ENCODE measurements at places on chromosomes 3 and 15.
A peak's percentile ranks its signal among the peaks of the same experiment; 100 is the strongest.

- no peak for DNase-seq
Observed at GRCh38 chr15:61994216-61994615, 66.0 kb downstream of the VPS13C start.

- DNase-seq, result no peak
Observed at GRCh38 chr3:116230431-116231020, 214.8 kb downstream of the LSAMP start.

- DNase-seq, result no peak
Observed at GRCh38 chr3:123952844-123953520, 8.0 kb downstream of the CCDC14 start.

GRCh38 chr15:98257290-98257689 is 296.8 kb downstream of the ARRDC4 start:
- no peak for DNase-seq

DNA sequence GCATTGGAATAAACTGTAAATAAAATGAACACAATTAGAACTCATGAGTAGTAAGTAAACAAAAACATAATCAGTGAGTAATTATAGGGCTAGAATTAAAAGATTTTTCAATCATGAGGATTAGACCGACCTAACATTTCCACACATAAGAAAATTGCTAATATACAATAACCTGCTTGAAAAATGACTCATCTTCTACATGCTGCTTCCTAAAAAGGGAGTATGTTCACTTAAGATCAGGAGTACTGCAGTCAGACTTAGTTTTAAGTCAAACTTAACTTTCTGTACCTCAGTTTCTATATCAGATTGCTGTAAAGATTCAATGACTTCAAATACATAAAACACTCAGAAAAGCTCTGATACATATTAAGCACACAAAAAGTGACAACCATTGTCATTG is 22.6 kb upstream of the NEK10 start:
- DNase-seq, result no peak

DNA sequence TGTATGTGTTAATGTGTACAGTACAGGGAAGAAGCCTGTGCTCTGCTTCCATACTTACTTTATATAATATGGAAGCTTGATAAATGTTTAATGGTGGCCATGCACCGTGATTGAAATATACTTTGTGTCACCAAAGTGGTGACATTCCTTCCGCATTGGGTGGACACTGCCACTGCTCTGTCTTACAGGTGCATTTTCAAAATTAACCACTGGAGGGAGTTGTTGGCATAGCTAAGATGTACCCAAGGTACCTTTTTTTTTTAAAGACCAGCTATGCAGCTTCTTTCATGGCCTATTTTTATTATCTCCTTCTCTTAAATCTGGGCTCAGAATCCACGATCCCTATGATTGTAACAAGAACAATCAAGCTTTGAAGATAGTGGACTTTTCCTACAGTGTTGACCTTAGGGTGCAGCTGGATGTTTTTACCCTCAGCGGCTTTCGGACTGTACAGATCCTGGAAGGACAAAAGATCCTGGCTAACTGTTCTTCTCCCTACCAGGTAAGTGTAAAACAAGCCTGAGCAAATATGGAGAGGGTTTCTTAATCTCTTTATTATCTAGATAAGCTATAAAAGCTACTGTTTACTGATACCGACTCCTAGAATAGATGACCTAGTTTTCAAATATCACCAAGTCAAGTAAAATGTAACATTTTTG is 21.6 kb upstream of the PAK6 start:
- DNase-seq, result peak; percentile 91

DNA sequence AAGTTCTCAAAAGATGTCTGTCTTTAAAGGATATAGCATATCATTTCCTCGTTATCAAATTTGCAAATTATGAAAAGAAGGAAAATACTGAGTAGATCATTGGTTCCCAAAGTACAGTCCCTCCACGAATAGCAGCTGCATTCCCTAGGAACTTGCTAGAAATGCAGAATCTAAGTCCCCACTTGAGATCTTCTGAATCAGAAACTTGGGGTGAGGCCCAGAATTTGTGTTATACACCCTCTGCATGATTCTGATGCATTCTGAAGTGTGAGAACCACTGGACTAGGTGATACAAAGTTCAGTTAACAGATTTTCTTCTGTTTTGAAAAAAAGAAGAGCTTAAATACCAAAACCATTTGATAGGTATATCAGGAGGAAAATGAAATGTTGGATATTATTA is 77.1 kb downstream of the SLC25A26 start:
- peak; percentile 65 for DNase-seq

DNA sequence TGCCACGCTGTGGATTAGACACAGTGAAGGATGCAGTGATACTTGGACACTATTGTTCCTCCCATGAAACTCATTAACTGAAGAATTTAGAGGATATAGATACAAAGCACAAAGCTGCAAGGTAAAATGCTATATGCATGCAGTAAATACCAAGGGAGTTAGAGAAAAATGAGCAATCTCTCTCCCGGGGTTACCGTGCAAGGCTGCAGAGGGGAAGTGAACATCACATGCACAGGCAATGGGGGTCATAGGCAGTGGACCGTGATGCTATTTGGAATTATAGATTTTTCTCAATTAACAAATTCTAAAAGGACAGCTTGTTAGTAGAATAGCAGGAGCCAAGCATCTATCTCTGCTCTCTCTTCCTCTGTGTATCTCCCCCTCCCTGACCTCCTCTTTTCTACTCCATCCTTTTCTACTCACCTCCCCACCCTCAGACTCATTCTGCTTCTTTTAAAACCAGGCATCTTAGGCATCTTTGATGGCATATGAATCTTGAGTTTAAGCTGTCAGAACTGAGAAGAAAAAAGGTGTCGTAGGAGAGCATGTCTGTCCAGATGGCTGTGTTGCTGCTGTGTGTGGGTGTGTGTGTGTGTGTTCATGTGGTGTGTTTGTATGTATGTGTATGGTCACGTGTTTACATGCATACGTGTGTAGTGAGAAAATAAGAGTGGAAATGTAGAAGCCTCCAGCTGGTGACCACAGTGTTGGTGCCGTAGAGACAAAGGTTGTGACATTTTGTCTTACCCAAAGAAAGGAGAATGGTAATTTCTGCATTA is 339.0 kb downstream of the EPHB1 start:
- no peak for DNase-seq

GRCh38 chr15:48899793-48900192 is 21.9 kb downstream of the EID1 start:
- no peak for DNase-seq

GRCh38 chr15:67678993-67679392 is 136.5 kb downstream of the MAP2K5 start:
- DNase-seq, result no peak

DNA sequence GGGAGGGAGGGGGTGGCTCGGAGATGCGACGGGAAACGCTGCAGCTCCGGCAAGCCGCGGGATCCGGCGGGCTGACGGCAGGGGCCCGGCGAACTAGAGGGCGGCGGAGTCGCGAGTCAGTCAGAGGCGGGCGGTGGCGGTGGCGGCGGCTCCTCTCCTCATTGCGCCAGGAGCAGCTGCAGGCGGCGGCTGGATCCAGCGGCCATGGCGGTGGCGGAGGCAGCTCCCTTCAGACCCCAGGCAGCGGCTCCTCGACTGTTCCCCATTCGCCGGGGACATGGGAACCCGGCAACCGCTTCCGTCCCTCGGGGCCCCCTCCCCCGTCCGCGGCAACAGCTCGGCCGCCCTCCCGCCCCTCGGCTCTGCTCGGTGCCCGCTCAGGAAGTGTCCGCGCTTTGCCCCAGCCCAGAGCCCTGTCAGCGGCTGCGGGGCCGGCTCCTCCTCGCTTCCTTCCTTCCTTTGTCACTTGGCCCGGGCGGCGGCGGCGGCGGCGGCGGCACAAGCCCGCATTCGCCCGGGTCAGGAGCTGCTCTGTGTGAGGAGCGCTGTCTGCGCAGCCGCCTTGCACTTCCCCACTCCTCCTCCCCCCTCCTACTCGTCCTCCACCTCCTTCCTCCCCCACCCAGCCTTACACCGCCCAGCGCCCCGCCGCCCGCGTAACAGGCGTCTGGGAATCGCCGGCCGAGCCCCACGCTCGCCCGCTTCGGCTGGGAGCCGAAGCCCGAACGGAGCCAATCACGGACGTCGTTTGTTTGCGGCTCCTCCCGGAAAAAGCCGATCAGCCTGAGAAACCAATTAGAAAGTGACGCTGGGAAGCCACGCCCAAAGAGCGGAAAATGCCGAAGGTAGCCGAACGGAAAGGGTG is at the start of gene GSK3B:
GSK3B (minus strand) TSS at position 537 of the 865 bp plus-strand sequence. CDS start 1,013 bp downstream, outside the sequence.
- DNase-seq, result peak; percentile 94

GRCh38 chr15:56736308-56736707 is 3.0 kb upstream of the ZNF280D start:
- DNase-seq, result peak; percentile 36

- peak; percentile 2 for DNase-seq
Observed at GRCh38 chr3:121488628-121489027, 57.2 kb downstream of the POLQ start.

DNA sequence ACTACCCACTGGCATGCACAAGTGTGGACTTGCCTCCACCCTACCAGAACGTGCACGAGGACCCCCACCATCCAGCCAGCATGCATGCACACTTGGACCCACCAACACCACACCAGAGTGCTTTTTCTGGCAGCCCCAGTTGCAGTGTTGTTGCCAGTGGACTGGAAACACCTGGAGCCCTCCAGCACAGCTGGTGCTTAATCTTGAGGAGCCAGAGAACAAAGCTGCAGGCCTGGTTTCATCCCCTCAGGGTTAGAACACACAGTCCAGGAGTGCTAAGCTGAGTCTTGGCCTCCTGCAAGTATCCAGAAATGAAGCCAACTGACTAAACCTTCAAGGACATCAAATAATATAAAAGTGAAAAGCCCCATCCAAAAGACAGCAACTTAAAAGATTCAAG is 888.0 kb downstream of the NTRK3 start:
- DNase-seq, result no peak

GRCh38 chr15:99477791-99478471 is 87.9 kb upstream of the MEF2A start:
- no peak for DNase-seq

DNA sequence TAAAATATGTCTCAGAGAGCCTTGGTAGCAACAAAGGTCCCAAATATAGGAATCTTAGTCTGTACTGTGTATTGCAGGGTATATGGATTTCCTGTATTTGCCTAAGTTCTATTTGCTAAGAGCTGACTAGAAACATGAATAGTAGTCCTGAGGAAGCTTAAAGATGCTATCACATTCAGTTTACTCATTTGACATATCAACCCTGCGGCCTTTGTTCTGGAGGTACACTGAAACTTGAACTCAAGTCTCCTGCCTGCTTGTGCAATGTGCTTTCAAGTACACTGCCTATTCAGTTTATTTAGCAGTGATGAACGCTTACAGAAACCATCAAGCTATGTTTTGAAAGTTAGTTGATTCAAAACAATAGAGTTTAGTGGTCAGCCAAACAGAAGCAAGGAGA is 21.1 kb downstream of the IL1RAP start:
- no peak for DNase-seq

DNA sequence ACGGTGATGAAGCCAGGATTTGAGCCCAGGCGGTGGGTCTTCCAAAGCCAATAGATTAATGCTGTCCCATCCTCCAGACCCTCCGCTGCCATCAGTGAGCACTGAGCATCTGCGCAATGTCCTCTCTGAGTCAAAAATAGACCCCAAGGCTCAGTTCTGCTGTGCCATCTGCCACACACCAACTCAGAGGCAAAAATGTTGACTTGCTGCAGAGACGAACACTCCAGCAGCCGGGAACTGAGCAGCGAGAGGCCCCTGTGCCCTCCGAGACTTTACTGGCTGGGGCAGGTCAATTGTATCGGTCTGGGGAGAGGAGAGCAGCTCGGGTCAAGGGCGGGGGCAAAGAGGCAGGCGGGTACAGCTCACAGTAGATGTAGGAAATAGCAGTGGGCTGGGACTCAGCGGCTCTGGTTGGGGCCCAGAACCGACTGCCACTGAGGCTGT is 41.5 kb upstream of the ATP2B2 start:
- DNase-seq, result no peak

DNA sequence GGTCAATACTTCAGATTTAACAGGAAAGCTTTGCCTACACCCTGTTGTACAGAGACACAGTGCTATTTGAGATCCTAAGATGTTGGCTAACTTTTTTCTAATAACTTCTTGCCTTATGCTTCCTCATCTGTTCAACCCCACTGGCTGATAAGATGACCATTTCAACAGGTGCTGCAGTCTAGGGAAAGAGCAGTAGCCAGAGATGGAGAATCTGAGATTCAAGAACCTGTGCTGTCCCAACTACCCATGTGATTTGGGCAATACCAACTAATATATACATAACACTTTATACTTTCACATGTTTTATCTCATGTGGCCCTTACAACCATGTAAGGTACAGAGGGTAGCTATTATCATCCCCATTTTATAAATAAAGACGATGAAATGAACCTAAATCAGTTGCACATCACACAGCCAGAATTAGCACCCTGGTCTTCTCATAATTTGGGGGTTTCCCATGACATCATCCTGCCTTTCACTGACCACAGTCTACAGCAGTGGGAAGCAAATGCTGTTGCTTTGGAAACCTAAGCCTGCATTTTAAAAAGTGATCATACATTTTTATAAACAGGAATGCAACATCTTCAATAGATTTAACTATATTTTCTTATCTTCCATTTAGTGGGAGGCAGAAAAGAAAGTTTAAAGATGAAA is 9.7 kb downstream of the TTC23 start:
- DNase-seq, result no peak

DNA sequence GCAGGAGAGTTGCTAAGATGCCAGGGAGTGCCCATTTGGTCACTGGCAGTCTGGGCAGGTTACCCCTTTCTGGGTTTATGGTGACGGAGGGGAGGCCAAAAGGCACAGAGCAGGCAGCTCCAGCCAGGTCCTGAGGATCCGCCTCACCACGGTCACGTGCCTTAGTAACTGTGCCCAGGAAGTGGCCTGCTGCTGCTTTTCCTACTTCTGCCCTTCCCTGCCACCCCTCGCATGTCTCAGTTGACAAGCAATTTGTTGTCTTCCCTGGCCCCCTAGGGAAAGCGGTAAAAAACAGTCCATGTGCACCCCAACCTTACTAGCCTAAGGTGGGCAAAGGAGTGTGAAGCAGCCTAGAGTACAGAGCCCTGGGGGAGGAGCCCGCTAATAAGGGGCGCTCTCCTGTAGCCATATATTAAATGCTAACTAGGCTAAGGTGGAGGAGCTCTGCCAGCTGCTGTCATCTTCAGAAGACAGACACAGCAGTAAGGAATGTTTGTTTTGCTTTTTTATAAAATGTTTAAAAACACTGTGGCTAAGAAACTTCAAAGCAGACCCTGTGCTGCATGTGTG is 9.1 kb upstream of the LIPH start:
- DNase-seq, result peak; percentile 60

DNA sequence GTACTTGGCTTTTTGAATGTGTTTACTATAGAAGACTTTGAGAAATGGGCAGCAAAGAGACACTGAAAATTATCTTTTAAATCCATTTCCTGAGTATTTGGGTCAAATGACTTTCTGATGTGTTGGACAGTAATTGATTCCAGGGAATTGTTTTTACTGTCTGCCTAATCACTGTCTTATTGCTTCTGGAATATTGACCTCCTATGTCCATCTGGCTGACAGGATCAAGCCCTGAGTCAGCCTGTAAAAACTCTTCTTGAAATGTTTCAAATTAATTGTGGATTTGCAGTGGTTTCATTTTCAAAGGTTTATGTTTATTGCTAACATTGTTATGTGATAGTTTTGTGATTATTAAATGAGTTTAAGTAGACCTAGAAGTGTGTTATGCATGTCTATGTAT is 50.6 kb upstream of the MLF1 start:
- DNase-seq, result no peak

Measured in stomach (tissue), 19 donors.